ENCODE measurements at places on chromosomes 7 and 10.

GRCh38 chr10:56771343-56771742, 410.3 kb upstream of the ZWINT start:
- DNase-seq: no peak

DNA sequence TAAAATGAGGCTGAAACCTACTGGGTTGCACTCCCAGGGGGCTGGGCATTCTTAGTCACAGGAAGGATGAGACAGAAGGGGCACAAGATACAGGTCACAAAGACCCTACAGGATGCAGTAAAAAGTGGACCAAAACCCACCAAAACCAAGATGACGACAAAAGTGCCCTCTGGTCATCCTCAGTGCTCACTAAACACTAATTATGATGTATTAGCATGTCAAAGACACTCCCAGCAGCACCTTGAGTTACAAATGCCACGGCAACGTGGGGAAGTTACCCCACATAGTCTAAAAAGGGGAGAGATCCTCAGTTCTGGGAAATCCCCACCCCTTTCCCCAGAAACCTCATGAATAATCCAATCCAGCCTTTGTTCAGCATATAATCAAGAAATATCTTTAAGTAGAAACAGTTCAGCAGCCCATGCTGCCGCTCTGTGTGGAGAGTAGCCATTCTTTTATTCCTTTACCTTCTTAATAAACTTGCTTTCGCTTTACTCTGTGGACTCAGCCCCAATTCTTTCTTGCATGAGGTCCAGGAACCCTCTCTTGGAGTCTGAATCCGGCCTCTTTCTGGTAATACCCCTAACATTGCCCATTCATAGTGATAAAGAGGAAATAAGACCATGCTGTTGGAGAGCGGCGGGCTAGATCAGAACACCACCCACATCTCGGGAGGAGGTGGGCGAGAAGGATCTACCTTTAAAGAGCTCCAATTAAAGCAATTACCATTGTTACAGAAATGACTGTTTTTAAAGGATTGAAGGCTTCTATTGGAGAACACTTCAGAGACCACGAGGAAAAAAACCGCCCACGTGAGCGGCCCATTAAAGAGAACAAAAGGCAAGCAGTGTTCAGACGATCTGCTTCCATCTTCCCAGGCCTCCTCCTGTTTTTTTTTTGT, 170.9 kb downstream of the USP6NL start:
- DNase-seq: no peak

DNA sequence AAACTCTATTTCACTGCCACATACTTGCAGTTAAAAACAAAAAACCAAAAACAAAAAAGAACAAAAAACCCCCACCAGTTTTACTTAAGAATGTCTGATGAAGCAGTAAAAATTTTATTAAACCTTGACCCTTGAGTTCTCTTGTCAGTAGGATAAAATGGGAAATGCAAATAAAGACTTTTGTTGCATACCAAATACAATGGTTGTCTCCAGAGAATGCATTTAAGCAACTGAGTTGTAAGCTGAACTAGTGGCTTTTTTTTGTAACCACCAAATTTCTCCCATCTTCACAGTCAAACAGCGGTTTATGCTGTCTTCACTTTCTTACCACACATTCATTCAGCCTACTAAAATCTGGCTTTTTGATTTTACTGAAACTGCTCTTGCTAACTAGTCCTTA, 3.1 kb downstream of the SYPL1 start:
- DNase-seq: no peak

DNA sequence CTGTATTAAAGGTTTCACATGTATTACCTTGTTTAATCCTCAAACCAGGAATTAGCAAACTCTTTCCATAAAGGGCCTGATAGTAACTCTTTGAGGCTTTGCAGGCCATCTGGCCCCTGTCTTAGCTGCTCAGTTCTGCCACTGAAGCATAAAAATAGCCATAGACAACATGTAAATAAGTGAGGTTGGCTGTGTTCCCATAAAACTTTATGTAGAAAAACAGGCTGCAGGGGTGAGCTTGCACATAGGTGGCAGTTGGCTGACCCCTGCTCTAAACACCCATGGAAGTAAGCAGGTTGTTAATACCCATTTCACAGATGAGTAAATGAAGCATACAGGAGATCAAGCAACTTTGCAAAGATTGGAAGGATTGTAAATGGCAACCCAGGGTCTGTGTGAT, 1279.2 kb upstream of the AUTS2 start:
- peak; percentile 4 for DNase-seq

DNA sequence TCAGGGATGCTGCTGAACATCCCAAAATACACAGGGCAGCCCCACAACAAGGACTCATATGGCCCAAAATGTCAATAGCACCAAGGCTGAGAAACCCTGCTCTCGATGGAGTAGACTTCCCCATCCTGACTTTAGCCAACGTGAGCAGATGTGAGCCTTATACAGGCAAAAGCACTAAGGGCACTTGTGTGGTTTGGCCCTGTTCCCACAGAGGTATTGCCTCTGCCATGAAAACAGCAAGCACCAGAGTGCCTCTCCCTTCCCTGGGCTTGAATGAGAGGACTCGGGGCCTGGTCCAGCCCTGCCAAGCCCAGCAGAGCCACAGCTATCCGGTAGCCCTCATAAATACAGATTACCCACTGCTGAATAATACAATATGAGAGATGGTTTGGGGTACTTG, 47.5 kb downstream of the ACSM6 start:
- no peak for DNase-seq

DNA sequence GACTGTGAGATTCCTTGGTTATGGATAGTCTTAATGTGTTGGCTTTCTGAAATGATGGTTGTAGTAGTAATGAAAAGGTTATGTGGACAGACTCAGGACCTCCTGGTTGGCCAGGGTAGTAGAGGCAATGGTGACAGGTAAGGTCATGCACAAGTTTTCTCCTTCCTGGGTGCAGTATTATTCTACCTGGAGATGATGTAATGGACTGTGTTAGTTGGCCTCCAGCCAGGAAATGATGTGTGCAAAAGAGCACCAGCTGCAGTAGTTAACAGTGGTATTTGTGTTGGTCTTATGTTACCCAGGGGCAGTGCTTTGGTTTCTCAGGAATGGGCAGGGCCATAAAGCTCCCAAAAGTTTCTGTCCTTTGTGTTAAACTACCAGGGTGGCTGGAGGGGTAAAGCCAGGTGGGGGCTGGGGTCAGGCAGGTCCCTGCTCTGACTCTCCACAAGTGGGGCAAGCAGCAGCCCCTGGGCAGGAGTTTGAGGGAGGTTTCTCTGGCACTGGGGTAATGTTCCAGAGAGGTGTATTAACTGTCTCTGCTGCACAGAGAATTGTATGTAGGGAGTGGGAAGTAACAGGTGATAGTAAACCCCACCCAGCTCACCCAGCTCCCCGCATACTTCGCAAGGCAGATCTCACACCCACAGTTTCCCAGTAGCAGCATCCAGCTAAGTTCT, 36.3 kb downstream of the GPR22 start:
- DNase-seq: no peak

DNA sequence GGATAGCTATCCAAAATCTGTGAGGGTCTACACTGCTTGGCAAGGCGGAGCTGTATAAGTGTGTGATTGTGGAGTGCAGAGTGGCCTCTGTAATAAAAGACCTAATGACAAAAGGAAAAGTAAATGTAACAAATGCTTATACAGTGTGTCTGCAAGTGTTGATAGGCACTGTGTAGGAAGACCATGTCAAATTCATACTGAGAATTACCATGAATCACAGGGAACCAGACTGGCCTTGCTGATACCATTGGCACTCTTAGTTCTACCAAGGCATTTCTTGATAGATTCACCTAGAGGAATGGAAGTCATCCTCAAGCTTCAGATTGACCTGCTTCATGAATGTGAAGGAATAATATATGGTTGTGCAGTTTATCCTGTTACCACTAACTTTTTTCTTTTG, 58.8 kb downstream of the CYCS start:
- no peak for DNase-seq

Data from NCI-H1694 treated with DMSO at 0.1 percent for 48 hours (cell line).